Stimulated activated CD4-positive, alpha-beta T cell treated with anti-CD3 and anti-CD28 coated beads, Interleukin-4, amount 100 ng/mL, for 48 hours (primary cell): ENCODE measurements at places on chromosomes 11 and 22.

- no peak for DNase-seq
These were observed 18.2 kb downstream of the ZBTB16 start for GRCh38 chr11:114077482-114078305.

DNA sequence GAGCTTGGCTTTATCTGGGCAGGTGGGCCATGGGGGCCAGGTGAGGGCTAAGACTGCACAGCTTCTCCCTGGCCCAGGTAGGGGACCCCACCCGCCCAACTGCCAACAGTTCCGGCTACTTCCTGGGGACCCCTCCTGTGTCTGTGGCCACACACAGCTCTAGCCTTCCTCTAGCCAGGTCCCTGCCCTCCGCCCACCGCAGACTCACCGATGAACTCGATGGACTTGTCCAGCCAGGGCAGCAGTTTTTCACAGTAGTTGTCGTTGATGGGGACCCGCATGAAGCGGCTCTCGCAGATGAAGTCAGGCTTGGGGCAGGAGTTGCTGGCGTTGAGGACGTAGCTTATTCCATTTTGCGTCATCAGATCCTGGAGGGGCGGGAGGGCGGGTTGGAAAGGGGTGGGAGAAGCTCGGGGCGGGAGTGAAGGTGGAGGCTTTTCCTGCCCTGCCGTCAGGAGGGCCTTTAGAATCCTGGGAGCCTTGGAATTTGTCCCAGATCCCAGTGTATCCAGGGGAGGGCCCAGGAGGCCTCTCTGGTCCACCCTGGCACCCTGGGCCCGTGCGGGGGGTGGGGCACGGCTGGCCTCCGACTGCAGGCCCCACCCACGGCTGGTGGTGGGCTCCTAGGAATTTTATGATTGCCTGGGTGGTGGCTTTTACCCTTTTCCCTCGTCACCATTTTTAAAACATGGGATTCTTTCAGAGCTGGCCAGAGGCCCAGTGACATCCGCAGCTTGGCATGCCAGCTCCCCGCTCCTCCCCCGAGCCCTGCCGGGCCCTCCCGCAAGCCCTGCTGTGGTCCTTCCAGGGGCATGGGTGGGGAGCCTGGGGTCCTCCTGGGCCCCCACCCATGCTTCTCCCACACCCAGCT is 13.9 kb downstream of the DUSP8 start:
- DNase-seq: no peak

GRCh38 chr22:22030493-22031182 is 48.1 kb upstream of the TOP3B start:
- no peak for DNase-seq

GRCh38 chr22:47000888-47001287 is 238.4 kb downstream of the TBC1D22A start:
- DNase-seq: no peak

GRCh38 chr11:130323452-130324450 is 9.0 kb upstream of the ZBTB44 start:
- DNase-seq: no peak

- no peak for DNase-seq
These were observed 10.4 kb upstream of the ASPHD2 start for GRCh38 chr22:26418620-26419019.

- DNase-seq: no peak
These were observed 449 bp upstream of the TOM1 start for GRCh38 chr22:35299217-35299672.

DNA sequence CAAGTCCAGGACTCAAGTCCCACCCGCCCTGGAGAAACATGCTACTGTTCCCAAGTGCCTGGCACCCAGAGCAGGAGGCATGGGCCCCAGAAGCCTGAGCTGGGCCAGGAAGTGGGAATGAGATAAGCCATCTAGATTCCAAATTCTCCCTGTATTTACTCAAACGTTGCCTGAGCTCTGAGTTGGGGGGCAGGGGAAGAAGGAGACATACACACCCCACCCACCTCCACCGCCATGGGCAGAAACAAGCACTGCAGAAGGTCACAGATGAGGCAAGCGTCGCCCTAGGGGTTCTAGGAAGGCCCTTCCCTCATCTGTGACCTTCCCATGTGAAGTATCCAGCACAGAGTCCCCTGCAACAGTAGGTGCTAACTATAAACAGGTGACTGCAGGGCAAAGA is 54.0 kb downstream of the PLEKHA7 start:
- DNase-seq: no peak

DNA sequence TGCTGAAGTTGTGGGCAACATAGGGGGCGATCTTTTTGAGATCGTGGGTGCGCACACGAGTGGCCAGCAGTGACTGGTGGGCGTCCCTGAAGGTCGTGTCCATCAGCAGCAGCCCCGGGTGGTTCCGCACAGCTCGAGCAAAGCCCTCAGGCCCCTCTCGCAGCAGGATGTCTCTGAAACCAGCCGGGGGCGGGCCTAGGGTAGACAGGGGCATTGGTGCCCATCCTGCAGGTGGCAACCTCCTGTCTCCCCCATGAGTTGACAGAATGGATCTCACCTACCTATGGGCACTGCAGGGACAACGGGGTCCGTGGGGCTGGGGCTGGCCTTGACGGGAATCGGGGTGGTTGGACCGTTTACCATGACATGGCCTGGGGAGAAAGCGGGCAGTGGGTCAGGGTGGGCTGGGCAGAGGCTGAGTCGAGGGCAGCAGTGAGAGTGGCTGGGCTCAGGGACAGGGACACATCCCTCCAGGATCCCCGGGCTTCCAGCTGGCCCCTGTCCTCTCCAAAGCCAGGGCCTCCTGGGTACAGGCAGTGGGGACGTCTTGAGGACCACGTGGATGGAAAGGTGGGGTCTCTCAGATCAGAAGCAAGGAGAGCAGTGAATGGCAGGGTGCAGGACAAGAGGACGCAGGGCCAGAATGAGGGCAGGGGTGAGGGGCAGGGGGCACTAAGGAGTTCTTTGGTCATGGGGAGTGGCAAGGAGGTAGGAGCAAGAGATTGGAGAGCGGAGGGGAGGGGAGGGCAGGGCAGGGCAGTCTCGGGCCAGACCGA is 4.2 kb upstream of the LRFN4 start:
- DNase-seq: no peak

DNA sequence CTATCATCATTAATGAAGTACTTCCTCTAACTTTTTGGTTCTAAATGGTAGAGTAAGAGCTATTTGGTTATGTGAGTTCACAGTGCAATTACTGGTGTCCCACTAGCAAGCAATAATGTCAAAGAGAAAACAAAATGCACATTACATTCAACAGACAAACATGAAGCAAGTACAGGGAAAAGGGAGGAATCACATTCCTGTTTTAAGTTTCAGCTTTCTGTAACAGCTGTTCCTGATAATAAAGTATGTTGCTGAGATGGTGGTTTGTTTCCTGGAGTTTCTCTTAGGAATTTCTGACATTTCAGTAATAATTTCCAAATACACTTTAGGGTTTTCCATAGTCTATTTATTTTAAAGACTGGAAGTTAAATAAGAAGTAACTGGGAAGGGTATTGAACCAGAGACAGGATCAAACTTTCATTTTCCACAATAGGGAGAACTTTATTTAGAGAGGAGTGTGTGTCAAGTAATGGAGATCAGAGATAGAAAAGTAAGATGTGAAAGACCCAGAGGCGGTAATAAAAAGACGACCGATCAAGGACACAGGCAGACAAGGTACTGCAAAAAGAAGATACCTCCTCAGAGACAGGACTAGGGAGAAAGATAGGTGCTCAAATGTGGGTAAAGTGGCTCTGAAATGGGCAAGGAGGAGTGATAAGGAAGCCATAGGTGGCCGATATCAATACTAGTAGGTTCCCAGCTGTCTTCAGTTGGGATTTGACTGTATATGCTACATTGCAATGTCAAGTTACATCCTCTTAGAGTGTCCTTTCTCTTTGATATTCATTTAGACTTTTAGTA is 20.8 kb upstream of the CLNS1A start:
- DNase-seq: no peak

GRCh38 chr11:73322382-73323306 is 14.6 kb downstream of the ARHGEF17 start:
- DNase-seq: no peak

GRCh38 chr11:16889905-16890304 is 124.3 kb downstream of the PLEKHA7 start:
- DNase-seq: no peak

- no peak for DNase-seq
These were observed 170.4 kb downstream of the SWAP70 start for GRCh38 chr11:9834291-9834690.

GRCh38 chr11:111352231-111352746 is 26.8 kb downstream of the POU2AF1 start:
- DNase-seq: no peak

DNA sequence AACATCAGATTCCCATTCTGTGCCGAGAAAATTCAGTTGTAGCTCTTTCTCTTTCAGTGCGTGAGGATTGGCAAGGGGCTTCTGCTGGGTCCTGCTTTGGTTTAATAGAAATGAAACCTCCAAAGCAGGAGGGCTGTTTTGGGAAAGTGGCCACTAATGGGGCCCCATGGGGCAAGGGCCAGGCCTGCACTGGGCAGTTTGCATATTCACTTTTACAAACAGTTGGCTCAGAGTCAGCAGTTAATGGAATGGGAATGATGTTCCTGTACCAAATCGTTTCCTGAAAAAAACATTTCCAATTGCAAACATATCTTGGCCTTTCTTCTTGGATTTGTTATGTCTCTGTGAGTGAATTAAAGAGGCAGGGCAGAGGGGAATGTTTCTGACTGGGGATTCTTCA is 92.1 kb downstream of the PARVA start:
- no peak for DNase-seq

GRCh38 chr11:32963721-32964120 is 52.0 kb upstream of the DEPDC7 start:
- no peak for DNase-seq

DNA sequence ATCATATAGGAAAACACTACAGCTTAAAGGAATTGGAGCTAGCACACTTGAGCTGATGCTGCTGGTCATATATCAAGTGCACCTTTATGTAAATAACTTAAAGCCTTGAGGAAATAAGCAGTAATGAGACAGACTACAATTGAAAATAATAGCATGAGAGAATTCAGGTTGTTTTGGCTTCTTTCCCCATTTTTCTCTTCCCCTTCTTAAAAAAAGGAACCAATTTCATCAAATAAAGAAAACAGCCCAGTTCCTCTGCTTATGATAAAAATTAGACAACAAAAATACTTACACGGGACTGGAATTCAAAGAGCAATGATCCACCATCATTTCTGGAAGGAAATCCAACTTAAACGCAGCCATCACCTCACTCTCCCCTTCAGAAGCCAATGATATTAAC is 50.2 kb upstream of the RAPSN start:
- DNase-seq: no peak

- no peak for DNase-seq
These were observed 63.7 kb downstream of the COPB1 start for GRCh38 chr11:14435717-14436512.

DNA sequence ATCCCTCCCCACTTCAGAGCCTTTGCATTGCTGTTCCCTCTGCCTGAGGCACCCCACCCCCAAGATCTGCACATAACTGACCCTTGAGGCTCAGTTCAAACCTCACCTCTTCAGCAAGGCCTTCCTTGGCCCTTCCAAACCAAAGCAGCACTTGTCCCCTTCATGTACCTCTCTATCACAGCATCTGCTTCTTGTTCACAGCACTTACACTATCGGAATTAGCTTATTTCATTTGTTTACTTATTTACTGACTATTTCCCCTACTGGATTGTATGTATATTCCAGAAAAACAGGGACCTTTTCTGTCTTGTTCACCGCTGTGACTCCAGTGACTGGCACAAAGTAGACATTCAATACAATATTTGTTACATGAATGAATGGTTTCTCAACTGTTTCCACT is 38.0 kb downstream of the HORMAD2 start:
- no peak for DNase-seq

DNA sequence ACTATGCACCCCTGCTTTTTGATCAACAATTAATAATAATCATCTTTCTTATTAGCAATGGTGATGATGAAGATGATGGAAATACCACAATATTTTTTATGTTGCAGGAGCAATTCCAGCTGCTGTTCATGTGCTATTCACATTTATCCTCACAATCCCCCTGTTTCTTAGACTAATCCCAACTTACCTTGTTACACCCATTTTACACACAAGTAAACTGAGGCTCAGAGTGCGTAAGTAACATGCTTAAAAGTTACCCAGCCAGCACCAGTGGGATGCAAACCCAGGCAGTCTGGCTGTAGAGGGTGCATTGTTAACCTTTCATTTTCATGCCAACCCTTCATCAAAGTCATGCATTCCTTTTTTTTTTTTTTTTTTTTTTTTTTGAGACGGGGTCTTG is 1.6 kb upstream of the CRYBA4 start:
- DNase-seq: no peak

GRCh38 chr11:17745023-17745772 is 10.6 kb downstream of the KCNC1 start:
- DNase-seq: no peak

- DNase-seq: no peak
These were observed 169.7 kb downstream of the NXPE2 start for GRCh38 chr11:114848027-114848426.

DNA sequence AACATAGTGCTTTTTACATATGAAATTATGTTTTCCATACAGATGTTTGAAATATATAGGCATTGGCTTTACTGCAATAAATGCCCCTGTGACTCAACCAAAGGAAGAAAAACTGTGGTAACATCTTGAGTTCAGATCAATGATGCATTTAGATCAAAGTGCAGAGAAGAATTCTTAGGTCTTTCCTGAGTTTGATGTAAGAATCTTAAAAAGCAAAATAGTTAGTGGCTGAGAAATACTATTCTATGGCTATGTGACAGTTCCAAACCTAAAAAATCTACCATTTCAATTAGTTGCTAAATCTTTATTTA is 93.7 kb downstream of the SOX6 start:
- DNase-seq: no peak

GRCh38 chr11:71962428-71963038 is 33.7 kb downstream of the RNF121 start:
- no peak for DNase-seq

- no peak for DNase-seq
These were observed 24.7 kb upstream of the PANX2 start for GRCh38 chr22:50145721-50146438.

- no peak for DNase-seq
These were observed 22.8 kb downstream of the OTUB1 start for GRCh38 chr11:64008914-64009633.

- no peak for DNase-seq
These were observed 333.8 kb downstream of the MN1 start for GRCh38 chr22:27467711-27468110.

GRCh38 chr22:49582678-49583077 is 245.0 kb downstream of the BRD1 start:
- DNase-seq: no peak

GRCh38 chr11:36724742-36725385 is 126.8 kb upstream of the RAG2 start:
- DNase-seq: no peak

DNA sequence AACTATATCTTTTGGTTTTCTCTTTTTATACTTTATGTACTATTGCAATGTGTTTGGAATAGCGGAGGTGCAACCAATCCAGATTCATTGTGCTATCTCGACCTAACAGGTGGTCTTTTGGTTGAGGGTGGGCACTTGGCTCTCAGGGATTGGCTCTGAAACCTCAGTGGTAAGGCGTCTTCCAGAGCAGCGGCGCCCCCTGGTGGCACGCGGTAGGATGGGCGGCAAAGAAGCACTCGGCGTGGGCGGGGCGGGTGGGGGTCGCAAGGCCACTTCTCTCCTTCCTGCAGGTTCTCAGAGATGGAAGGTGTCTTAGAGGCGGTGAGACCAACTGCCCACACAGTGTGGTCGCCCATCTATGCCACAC is 19.2 kb upstream of the PLET1 start:
- peak; percentile 75 for DNase-seq
